ENCODE measurements at places on chromosomes 1 and 21.

- DNase-seq, result no peak
Measured at GRCh38 chr1:57013522-57013921, 47.7 kb upstream of the C8B start.

- DNase-seq, result peak; percentile 59
Measured at GRCh38 chr1:89820422-89821321, at the start of gene LRRC8D. TSS of gene LRRC8D (plus strand) at chr1:89821032. CDS start at chr1:89933069, 112,037 bp downstream.

GRCh38 chr1:212452323-212453155, 19.8 kb downstream of the NENF start:
- no peak for DNase-seq

- no peak for DNase-seq
Measured at GRCh38 chr1:94599095-94599813, 57.7 kb upstream of the F3 start.

DNA sequence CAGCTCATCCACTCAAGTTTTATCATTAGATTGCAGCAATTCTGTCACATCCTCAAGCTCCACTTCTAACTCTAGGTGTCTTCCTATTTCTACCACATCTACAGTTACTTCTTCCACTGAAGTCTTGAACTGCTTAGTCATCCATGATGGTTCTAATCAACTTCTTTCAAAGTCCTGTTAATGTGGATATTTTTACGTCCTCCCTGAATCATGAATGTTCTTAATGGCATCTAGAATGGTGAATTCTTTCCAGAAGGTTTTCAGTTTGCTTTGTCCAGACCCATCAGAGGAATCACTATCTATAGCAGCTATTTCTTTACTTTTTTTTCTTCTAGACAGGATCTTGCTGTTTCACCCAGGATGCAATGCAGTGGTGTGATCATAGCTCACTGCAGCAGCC, 78.0 kb upstream of the RNPC3 start:
- DNase-seq, result no peak

DNA sequence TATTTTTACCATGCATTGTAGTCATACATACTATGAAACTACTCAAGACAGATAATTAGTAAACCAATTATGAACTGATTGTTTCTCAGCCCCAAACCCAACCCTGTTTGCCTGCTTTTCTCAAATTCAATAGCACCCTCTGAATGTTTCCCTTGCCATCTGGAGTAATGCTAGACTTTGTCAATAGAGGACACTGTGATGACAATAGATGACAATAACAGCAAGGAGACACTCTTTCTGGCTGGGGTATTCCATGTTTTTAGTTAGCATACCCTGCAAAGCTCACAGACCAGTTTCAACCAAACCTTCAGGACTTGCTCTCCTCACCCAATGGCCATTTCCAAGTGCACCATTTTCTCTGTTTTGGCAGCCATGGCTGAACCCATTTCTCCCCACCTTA, 108.5 kb upstream of the LRRC7 start:
- DNase-seq, result no peak

DNA sequence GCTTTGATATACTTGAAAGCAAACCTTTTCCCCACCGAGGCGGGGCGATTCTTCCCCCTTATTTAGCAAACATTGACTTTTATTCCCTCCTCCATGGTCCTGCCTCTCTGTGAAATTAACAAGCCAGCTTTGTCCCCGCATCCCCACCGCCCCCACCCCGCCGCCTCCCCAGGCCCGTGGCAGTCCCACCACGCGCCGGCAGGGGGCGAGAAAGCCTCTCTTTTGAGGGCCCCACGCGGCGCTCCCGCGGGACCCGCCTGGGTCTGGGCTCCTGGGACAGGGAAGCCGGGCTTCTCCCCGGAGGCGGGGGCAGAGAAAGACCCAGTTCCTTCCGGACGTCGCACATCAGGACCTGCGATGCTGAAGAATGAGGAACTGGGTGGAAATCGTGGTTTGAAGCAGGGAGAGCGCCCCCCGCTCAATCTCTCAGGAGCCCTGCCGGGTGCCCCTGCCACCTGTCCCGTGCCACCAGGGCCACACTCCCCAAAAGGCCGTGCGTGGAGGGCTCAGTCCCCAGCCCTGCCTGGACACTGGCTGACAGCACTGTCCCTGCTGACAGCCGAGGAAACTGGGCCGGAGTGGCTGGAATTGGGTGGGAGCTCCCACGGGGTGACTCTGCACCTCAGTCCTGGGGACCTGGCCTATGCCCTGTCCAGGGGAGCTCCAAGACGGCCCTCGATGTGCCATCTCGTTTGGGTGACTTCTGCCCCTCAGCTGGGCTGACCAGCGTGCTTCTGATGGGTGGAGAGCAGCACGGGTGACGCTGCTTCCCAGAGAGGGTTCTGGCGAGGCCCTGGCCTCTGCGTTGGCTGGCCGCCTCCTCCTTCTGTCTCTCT, 8.6 kb upstream of the ACTRT2 start:
- DNase-seq, result peak; percentile 48

DNA sequence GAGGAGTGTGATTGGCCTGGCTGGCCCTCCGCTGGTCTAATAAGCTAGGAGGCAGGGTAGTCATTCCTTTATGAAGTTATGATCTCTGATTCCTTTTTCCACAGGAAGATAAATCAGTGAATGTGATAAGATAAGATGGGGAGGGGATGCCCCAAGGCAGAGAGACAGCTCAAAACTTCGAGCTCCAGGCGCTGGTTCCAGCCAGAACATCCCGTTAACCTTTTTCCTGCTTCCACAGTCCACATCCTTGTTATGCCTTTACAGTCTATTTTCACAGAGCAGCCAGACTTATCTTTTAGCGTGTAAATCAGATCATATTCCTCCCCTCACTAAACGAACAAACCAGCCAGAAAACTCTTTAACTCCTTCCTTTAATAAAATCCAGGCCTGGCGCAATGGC, 38.5 kb upstream of the BMP8B start:
- no peak for DNase-seq

GRCh38 chr1:224223819-224224714, 41.0 kb downstream of the DEGS1 start:
- DNase-seq, result no peak

- DNase-seq, result no peak
Measured at GRCh38 chr1:107124694-107125093, 16.1 kb upstream of the NTNG1 start.

DNA sequence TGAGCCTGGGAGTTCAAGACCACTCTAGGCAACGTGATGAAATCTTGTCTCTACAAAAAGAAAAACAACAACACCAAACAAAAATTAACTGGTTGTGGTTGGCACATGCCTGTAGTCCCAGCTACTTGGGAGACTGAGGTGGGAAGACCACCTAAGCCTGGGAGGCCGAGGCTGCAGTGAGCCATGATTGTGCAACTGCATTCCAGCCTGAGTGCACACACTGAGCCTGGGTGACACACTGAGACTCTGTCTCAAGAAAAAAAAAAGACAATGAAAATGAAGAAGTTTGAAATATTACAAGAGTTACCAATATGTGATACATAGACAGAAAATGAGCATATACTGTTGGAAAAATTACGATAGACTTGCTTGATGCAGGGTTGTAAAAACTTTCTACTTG, 31.9 kb downstream of the PDC start:
- no peak for DNase-seq

DNA sequence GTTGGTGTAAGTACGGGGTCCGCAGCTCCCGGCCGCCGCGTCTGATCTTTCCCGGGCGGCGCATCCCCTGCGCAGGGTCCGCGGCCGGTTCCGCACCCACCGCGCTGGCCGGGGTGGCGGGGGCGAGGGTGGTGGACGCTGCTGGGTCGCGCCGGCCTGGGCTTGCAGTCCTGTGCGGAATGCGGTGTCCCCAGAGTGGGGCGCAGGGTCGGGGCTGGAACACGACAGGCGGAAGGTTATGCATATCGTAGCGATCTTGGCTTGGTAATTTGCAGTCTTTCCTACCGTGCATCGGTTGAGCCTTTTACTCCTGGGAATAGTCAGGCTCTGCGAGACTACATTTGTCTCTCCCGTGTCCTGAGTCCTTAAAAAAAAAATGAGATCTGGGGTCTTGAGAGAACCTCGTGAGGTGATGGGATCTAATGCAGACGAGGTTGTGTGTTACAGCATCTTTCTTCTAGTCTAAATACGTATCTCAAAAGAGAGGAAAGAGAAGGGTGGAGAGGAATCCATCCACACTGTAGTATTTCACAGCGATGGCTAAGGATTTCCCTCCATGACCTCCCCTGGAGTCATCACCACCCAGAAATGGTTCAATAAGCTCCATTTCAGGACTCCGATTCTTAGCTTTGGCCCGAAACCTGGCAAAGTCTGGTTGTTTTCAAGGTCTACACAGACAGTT, 572 bp downstream of the ATP1B1 start:
- no peak for DNase-seq

GRCh38 chr1:115594600-115594999, 47.2 kb upstream of the VANGL1 start:
- DNase-seq, result no peak

GRCh38 chr1:159067699-159068621, 8.6 kb downstream of the AIM2 start:
- no peak for DNase-seq

GRCh38 chr1:48978413-48978812, 201.7 kb upstream of the BEND5 start:
- no peak for DNase-seq

- DNase-seq, result no peak
Measured at GRCh38 chr1:191970116-191970515, 188.1 kb upstream of the RGS18 start.

DNA sequence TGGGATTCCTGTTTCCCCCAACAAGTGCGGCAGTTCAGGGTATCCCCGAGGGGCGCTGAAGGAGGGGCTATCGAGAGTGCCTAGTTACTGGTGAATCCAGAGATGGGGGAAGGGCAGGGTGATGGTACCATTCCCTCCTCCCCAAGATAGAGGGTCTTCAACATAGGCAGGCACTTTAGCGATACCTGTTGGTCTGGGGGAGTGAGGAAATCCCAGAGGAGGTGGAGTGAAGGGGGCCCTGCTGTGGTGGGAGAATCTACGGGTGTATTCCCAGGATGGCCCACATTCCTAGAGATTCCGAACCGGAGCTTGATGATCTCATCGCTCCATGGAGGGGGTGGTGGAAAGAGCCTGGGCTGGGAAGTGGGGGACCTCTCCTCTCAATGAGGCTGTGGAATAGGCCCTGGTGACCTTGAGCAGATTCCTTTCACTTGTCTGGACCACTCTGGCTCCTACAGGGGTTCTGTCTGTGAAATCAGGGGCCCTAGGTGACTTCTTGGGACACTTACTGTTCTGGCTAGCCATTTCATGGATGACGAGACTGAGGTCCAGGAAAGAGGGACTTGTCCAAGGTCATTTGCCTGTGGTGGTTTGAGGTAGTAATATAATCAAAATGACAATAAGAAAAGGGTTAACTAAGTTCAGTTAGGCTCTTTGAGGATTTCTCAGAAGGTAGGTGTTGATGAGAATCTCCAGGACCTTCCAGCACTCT, 52.7 kb upstream of the SYNC start:
- no peak for DNase-seq

- no peak for DNase-seq
Measured at GRCh38 chr1:63774617-63775417, 1.0 kb downstream of the ROR1 start.

GRCh38 chr1:182674346-182675246, 9.8 kb downstream of the RGS8 start:
- DNase-seq, result no peak

DNA sequence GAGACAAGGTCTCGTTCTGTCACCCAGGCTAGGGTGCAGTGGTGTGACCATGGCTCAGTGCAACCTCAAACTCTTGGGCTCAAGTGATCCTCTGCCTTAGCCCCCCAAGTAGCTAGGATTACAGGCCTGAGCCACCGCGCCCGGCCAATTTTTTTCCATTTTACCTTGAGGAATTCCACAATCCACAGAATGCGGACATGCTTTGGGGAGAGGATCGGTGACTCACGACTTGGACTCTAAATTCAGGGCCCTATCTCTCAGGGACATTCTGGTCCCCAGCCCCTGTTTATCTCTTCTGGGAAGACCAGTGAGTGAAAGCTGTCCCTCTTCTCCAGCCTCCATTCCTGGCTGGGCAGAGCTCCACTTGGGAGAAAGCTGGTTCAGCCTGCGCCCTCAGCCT, 5.2 kb downstream of the PADI1 start:
- DNase-seq, result no peak

GRCh38 chr1:54564312-54565112, 16.5 kb downstream of the ACOT11 start:
- no peak for DNase-seq

DNA sequence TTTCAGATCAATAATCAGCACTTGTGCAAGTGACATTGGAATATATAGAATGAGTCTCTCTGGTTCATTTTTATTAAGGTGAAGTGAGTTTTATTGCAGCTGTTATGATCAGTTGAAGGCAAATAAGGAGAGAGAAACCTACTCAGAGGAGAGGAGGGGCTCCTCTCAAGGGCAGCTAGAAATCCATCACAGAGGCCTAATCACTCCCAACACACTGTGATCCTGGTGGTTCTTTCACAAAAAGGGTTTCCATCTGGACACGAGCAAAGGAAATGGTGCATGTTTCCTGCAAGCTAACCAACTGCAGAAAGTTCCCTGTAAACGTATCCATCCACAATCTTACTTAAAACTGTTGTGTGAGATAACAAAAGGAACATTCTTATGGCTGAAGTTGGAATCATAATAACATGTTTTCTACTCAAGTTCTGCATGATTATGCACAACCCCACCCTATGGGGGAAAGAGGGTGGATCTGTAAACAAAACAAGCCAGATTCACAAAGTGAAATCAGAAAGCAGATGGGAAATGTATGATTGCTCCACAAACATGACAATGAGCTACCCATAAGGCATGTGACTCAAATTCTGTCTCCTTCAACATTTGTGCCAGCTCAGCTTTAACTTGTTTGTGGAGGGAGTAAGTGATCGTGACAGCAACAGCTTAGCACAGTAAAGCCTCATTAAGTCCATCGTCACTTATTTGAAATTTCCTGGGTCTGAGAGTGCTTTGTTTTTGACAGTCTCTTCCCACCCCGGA, 141.2 kb upstream of the ST6GALNAC5 start:
- DNase-seq, result no peak

GRCh38 chr1:183012301-183012994, 10.8 kb upstream of the LAMC1 start:
- no peak for DNase-seq

DNA sequence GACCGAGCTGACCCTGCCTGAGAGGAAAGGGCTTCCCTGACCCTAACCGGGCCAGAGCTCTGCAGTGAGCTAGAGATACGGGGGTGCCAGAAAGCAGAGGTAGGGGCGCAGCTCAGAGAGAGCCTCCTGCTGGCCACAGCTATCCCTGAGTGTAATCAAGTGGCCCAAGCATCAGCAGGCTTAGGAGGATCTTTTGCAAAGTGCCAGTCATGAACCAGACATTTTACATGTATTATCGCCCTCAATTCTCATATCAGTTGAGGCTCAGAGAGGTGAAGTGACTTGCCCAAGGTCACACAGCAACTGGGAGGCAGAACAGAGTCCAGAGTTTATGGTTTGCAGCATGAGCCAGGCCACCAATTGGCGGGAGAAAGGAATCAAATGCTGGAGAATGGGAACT, 7.0 kb upstream of the ID3 start:
- no peak for DNase-seq

GRCh38 chr21:18387994-18388393, 15.6 kb downstream of the TMPRSS15 start:
- no peak for DNase-seq

DNA sequence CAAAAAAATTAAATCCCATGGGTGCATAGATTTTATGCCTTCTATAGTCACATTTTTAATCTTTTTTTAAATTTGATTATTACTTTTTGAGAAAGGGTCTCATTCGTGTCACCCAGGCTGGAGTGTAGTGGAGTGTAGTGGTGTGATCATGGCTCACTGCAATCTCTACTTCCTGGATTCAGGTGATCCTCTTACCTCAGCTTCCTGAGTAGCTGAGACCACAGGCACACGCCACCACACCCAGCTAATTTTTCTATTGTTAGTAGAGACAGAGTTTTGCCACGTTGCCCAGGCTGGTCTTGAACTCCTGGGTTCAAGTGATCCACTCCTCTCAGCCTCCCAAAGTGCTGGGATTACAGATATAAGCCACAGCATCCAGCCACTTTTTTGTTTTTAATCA, 10.4 kb downstream of the CBR3 start:
- peak; percentile 5 for DNase-seq
